ENCODE measurements at places on chromosomes 6 and 20.
A peak's percentile ranks its signal among the peaks of the same experiment; 100 is the strongest.

DNA sequence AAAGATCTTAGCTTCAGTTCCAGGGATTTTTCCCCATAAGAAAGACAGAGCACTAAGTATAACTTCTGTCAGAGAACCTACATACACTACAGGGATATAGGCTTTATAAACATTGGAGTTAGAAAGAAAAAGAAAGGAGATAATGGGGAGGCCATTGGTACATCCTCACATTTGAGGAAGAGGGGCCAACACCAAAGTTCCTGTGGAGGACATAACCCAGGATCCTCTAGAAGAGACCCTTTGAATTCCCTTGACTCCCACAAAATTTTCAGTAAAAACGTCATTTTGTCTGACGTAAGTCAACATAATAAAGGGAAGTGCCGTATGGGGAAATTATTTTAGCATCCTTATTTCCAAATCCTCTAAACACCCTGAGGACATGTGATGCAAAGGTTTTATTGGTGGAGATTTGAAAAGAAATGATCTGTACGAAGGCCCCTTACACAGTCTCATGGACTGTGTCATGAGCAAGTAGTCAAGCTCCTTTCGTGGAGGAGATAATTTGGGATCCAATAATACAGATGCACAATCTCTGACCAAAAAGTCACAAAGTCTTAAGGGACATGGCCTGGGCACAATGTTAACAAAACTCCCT, 33.2 kb downstream of the HLA-DRA start:
- no peak for DNase-seq

GRCh38 chr6:18262702-18263417, 1.5 kb downstream of the DEK start:
- no peak for DNase-seq

- DNase-seq: no peak
Measured at GRCh38 chr20:37915434-37915787, 12.5 kb downstream of the VSTM2L start.

- DNase-seq: no peak
Measured at GRCh38 chr6:138307352-138307751, 70.4 kb upstream of the SMIM28 start.

DNA sequence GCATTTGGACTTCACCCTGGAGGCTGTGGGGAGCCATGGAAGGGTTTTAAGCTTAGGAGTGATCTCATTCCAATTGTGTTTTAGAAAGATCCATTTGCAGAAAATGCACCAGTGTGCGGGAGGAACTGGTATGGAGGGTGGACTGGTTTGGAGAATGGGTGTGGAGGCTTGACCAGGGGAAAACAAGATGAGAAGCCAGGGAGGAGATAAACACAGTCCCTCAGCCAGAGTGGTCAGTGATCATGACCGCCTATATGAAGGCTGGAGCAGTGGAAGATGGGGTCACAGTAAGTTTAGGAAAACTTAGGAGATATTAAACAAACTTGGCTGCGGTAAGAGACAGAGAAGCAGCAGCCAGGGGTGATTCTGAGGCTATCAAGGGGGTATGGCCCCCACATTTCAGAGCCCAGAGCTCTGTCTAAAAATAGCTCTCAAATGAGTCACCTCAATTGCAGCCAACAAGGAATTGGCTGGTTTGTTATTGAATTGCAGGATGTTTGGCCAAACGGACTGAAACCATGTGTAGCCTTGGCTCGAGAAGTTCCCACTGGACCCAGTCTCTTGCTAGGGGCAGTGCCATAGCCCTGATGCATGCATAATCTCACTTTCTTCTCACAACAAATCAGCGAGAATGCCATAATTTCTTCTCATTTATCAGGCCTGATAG, 159.9 kb upstream of the TOP1 start:
- DNase-seq: peak; percentile 33

GRCh38 chr20:63124782-63125580, 91.0 kb downstream of the YTHDF1 start:
- no peak for DNase-seq

- DNase-seq: no peak
Measured at GRCh38 chr6:11854408-11855165, 76.0 kb upstream of the ADTRP start.

DNA sequence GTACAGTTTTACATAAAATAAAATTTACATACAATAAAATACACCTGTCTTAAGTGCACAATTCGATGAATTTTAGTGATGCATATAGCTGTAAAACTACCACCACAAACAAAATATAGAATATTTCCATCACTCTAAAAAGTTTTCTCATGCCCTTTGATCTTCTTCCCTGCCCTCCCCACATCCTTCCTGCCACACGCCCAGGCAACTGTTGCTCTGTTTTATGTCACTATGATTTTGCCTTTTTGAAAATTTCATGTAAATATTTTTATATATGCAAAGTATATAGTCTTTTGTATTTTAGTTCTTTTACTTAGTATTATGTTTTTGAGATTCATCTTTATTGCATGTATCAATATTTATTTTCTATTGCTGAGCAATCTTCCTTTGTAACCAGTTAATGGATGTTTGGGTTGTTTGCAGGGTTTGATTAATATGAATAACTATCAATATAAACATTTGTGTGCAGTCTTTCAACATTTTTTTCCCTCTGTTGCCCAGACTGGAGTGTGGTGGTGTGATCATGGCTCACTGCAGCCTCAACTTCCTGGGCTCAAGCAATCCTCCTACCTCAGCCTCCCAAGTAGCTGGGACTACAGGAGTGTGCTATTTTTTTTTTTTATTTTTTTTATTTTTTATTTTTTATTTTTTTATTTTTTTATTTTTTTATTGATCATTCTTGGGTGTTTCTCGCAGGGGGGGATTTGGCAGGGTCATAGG, 23.8 kb upstream of the SAMHD1 start:
- no peak for DNase-seq

DNA sequence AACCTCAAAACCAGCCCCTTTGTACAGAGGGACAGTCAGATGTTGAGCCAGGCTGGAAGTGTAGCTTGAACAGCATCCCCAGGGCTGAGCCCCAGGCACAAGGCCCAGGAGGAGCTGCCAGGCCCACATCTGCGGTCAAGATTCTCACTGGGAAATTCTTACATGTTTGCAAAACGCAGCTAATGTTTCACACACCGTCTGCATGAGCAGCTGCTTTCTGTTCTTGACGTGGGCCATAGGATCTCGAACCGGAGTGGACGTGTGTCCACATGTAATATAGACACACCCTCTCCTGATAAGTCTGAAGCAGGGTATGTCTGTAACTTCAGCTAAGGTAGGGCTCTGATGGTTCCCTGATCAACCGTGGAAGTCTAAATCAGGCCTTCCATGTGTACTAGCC, 41.3 kb upstream of the TRAF3IP2 start:
- DNase-seq: no peak

GRCh38 chr6:134512981-134513391, 195.1 kb upstream of the SGK1 start:
- peak; percentile 42 for DNase-seq

- DNase-seq: no peak
Measured at GRCh38 chr6:24148154-24148570, 22.1 kb downstream of the NRSN1 start.

DNA sequence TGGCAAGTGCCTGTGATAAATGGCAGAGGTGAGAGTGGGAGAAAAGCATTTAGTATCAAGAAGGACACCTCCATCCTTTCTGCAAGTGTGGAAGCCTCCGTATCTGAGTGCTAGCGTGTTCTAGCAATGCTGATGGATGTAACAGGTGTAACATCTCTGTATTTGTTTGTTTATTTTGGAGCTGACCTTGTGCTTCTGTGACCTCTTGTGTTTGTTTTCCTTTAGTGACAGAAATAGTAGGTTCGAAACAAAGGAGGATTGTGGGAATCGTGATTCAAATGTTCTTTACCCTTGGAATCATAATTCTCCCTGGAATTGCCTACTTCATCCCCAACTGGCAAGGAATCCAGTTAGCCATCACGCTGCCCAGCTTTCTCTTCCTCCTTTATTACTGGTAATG, 60.4 kb downstream of the SLC22A3 start:
- no peak for DNase-seq

DNA sequence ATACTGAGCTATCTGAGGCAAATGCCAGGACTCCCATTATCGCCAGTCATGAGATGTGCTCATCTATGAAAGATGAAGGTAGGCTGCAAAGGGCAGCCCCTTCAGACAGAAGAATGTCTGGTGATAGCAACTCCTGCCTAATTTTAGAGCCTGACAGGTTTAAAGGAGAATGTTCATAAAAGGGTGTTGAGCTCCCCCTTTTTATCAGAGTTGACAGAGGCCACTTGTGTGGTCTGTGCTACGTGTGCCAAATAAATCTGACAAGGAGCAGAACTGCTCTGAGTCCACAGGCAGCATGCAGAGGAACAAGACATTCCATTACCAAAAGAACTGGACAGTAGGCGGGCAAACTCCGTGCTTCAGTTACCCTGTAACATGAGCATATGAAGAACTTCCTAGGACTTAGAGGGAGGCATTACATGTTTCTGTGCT, 101.8 kb downstream of the PREP start:
- no peak for DNase-seq

DNA sequence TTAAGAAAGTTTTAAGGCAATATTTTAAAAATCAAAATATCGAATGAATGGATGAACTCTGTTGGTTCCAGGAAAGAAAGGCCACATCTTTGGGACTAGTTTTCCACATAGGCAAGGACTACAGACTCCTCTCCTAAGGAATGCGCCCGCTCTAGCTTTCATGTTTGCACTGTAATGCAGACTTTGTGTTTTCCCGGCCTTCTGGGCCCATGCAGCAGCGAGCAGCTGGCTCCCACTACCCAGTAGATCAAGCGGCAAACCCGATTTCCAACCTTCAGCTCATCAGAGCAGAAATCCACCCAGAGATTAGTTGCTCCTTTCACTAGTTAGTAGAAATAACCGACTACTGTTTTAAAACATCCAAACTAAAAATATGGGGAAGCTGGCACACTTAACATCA, 27.7 kb downstream of the OVOL2 start:
- DNase-seq: no peak

- DNase-seq: no peak
Measured at GRCh38 chr6:162637317-162637716, 90.2 kb downstream of the PRKN start.

GRCh38 chr6:43368259-43369160, 937 bp downstream of the ZNF318 start:
- DNase-seq: peak; percentile 24

- DNase-seq: no peak
Measured at GRCh38 chr6:41171908-41172307, 9.0 kb upstream of the TREM2 start.

GRCh38 chr6:30963641-30964040, 19.9 kb upstream of the MUC21 start:
- DNase-seq: no peak

GRCh38 chr6:16824845-16825685, 63.8 kb upstream of the ATXN1 start:
- no peak for DNase-seq

GRCh38 chr6:54107470-54108090, 3.7 kb upstream of the MLIP start:
- no peak for DNase-seq

GRCh38 chr6:101940391-101940790, 546.9 kb downstream of the GRIK2 start:
- DNase-seq: no peak

GRCh38 chr20:49627329-49627761, 59.4 kb upstream of the PTGIS start:
- DNase-seq: no peak

- DNase-seq: no peak
Measured at GRCh38 chr6:89582669-89583325, 55.8 kb downstream of the LYRM2 start.

DNA sequence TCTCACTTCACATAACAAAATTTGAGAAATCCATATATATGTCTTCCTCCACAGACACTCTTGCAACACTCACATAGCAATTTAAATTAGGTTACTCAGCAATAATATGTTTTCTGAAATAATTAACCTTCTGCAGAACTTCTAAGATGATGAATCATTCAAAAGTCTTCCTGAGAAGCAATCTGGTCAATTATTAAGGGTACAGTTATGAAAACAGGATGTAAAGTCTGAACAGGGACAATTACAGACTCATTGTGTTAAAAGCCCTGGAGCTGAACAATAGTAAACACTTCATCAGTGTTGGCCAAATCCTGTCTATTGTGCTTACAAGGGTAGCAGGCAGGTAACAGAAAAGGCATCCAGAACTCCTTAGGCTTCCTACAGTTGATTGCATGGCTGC, 75.4 kb downstream of the FILIP1 start:
- DNase-seq: no peak

DNA sequence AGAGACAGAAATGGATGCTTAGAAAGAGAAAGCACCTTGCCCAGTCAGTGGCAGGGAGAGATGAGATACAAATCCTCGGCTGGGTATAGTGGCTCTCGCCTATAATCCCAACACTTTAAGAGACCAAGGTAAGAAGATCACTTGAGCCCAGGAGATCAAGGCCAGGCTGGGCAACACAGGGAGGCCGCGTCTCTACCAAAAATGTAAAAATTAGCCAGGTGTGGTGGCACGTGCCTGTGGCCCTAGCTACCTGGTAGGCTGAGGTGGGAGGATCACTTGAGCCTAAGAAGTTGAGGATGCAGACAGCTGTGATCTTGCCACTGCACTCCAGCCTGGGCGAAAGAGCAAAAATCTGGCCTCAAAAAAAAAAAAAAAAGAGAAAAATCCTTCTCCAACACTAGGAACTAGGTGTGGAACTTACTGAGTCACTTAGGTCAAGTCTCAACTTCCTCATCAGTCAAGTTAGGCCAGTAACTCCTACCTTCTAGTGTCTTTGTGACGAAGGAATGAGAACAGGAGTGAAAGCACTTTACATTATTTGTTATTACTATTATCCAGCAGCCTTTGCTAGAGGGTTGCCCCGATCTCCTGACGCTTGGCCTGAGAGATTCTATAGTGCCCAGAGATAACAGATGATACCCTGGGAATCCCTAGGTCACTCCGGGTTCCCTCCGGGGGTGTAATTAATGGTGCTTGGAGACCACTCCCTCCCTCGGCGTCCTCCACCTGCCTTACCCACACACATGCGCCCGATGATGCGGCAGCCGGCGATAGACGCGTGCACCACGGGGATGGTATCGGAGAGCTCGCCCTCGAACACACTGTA, 918 bp downstream of the EIF6 start:
- DNase-seq: no peak

- DNase-seq: no peak
Measured at GRCh38 chr20:9348747-9349146, 165.6 kb upstream of the LAMP5 start.

- DNase-seq: no peak
Measured at GRCh38 chr20:62924442-62925075, 1.7 kb downstream of the DIDO1 start.

GRCh38 chr6:21423106-21423854, 170.3 kb upstream of the SOX4 start:
- DNase-seq: no peak

DNA sequence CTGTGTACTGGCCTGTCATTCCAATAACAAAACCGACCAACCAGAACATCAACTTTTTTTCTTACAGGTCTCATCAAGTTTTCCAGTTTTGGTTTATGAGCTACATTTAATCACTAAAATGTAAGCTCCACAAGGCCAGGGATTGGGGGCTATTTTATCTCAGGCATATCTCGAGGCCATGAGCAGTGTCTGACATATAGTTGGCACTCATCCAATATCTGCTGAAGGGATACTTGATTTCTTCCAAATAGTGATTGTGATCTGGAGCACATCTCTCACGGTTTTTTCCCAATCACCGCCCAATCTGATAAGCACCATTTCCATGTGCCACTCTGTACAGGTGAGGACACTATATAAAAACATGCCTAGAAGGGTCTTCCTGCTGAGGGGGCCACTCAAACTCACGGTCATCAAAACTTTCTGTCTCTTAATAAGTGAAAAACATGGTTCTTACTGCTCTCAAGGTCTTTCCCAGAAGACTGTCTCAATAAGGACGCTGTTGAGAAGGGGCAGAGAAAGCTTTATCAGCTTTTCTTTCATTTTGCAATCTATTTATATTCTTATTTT, 65.5 kb downstream of the MAN1A1 start:
- no peak for DNase-seq

GRCh38 chr6:157550114-157550989, 169.4 kb downstream of the ZDHHC14 start:
- DNase-seq: no peak
